ENCODE measurements at places on chromosomes 16 and 17.

GRCh38 chr17:15091825-15092224 lies 173.3 kb downstream of the PMP22 start:
- no peak for DNase-seq

DNA sequence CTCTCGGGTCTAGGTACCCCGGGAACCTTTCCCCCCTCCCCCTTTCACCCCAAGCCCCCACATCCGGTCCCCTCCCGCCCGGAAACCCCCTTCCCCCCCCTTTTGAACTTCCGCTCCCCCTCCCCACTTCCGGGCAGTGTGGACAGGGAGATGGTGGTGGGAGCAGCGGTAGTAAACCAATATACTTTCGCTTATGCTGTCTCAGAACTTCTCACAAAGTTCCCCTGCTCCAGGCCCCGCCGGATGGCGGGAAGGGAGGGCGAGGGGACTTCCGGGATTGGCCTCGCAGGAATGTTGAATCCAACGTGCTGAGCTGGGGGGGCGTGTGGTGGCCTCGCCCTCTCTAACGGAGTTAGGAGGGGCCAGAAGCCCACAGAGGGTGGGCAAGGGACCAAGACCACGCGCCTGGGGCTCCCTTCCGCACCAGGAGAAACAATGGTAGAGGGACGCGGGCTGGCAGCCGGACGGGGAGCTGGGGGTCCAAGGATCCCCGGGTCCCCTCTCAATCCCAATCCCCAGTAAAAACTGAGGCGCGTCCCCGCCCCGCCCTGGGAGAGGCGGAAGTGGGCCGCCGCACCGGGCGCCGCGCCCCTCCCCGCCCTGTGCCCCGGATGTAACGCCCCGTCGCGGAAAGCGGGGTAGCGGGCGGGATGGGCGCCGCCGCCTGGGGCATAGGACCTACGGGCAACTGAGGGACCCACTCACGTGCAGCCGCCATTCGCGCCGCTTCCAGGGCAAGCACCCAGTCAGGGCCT lies 742 bp downstream of the PFN1 start:
- peak; percentile 29 for DNase-seq

DNA sequence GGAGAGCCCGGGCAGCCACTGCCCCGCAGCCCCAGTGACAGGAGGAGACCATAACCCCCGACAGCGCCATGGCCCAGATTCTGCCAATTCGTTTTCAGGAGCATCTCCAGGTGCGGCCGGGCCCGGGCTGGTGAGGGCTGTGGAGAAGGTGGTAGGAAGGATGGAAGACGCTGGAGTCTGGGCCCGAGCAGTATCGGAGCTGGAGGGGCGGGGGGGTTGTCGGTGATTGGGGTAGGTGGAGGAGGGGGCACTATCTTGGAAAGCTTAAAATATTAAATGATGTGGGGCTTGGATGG lies 317 bp downstream of the CLTC start:
- no peak for DNase-seq

GRCh38 chr16:50279504-50279865 lies 13.1 kb downstream of the ADCY7 start:
- no peak for DNase-seq

- no peak for DNase-seq
These were observed 69.2 kb downstream of the TANC2 start for GRCh38 chr17:63035271-63035670.

DNA sequence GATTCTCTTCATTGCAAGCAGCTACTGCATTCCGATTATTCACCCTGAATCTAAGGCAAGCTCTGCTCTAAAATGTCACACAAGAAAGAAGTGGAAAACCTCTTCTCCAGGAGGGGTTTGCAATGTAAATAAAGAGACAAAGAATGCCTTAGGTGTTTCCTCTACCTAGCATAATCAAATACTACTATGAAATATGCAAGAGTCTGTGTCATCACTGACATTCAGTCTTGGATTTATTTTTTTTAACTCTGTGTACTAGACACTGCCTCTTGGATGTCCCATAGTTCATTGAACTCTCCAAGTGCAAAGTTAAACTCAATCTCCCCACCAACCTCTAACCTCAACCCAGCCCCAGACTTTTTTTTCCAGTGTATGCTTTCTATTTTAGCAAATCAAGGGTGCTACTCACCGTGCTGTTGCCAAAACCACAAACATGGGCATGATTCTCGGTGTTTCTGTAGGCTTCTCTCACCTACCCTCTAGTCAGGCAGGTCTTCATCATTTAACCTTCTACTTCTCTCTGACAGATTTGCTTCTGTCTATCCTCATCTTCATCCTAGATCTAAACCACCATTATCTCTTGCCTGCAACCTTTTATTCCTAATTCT lies 329.1 kb downstream of the CDH13 start:
- DNase-seq = no peak

- DNase-seq = no peak
These were observed 27.3 kb upstream of the ABCC12 start for GRCh38 chr16:48182979-48183537.

GRCh38 chr16:73047221-73047535 lies 750 bp downstream of the ZFHX3 start:
- no peak for DNase-seq

DNA sequence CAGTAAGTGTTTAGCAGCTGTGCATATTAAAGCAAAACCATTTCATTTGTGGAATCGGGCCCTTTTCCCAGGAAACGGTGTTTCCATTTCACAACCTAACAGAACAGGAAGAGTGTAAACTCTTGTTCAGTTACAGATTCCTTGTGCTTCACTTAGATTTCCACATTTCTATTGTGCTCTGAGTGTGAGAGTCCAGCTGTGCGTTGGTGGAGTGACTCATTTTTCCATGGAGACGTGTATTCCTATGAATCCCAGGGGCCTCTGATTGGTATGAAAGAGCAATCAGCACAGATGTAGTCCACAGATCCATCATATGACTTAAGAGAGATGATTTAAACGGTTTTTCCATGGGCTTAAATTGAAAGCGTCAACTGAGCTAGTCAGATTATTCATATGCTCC lies 13.3 kb upstream of the CAVIN1 start:
- DNase-seq = peak; percentile 88

DNA sequence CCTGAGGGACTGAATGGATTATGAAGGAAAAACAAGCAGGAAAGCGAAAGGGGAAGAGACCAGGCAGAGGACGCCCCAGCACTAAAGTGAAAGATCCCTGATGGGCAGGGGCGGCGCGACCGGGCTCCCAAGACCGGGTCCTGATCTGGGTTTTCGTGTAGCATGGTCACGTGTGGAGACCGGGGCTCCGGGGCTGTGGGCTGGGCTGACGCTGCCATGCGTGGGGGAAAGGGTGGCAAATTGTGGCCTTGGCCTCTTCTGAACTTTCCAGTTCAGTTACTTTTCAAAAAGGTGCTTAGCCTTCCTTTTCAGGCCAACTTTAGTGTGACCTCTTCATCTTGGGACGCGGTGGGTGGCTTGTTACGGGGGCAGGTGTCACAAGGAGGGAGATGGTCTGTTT lies 57.5 kb downstream of the METRNL start:
- DNase-seq = no peak

- peak; percentile 15 for DNase-seq
These were observed 6.3 kb downstream of the VWA3A start for GRCh38 chr16:22098405-22099255.

DNA sequence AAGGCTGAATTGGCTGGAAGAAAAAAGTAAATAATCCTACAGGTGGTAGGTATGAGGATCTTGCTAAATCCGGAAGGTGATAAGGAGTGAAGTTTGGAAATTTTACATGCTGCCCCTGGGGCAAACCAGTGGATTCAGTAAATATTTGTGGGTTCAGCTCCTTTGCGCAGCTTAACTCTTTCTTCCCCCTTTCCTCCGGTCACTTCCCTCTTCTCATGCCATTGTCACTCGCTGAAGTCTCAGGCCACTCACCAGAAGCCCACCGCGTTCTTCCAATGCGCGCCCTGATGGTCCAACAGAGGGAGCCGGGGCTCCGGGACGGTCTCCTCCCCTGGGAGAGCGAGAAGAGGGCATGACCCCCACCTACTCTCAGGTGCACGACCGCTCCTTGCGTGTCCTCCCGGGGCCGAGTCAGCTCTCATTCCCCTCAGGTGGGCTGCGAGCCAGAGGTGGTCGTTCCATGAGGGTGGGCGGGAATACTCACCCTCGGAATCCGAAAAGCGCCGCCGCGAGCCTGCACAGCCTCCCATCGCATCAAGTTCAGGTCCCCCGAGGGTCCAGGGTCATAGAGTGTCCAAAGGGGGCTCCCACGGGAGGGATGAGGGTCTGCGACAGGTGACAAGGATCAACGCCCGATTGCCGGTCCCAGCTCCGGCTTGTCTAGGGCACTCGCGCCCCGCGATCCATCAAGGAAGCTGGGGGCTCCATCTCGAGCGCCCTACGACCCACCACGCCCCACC lies 474 bp downstream of the CLN3 start:
- peak; percentile 2 for DNase-seq

DNA sequence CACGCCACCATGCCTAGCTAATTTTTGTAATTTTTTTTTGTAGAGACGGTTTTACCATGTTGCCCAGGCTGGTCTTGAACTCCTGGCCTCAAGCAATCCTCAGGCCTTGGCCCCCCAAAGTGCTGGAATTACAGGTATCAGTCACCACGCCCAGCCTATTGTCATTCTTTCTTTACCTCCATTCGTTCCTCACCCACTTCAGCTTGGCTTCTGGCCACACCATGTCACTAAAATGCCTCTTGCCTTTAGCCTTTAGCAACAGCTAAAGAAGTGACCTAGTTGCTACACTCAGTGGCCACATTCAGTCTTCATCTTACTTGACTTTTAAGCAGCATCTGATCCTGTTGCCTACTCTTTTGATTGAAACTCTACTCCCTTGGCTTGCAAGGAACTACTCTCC lies 3.6 kb upstream of the LRRC75A start:
- no peak for DNase-seq

- DNase-seq = no peak
These were observed 40.0 kb downstream of the CMTM4 start for GRCh38 chr16:66656547-66656946.

GRCh38 chr17:38748892-38749222 lies 721 bp upstream of the PCGF2 start:
- no peak for DNase-seq

DNA sequence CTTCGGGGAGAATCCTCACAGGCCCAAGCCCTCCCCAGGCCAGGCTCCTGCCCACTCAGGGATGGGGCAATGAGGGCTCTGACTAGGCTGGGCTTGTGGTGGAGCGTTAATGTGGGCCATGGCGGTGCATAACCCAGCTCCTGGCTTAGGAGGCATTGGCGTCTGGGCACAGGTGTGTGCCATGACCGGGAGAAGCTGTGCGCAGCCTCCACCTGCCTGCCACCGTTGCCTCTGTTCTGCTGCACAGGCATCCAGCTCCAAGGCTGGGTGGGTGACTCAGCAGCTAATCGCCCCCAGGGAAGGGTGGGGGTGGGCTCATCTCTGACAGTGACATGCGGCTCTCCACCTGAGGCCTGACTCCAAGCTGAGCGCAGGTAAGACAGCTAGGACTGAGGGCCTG lies 3.5 kb upstream of the ARHGAP27 start:
- DNase-seq = no peak

Data from amniotic stem cell (primary cell).